ENCODE measurements at places on chromosomes 6 and 20.

DNA sequence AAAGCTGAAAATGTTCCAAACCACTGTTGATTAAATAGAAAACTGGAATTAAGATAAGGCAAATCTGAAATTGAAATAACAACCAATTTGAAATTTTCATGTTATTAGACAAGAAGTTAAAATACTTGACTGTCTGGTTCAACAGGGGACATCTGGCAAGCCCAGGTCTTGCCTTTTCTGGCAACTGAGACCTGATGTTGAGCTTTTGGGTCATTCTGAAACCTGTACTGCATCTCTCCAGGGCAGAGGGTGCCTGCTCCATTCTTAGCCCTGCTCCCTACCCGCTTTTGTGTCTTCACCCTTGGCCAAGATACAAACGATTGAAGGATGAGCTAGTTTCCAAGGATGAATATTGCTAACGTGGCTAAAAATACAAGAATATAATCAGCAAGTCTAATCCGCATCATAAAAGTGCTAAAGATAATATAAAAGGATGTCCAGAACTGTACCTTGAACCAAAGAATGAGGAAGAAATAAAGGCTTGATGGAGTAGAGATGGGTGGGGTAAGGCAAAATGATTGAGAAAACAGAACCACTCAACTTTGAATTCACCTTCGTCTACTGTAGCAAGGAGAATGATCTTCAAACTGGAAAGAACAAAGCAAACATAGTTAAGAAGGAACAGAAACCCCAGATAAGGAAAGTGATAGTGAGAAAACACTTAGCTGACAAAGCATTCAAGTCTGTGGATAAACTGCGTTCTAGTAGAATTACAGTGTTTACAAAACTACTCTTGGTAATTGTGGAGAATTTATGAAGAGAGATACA is 109.8 kb upstream of the MAN1A1 start:
- DNase-seq: no peak

- no peak for DNase-seq
Measured at GRCh38 chr20:42530191-42530590, 659.5 kb downstream of the PTPRT start.

DNA sequence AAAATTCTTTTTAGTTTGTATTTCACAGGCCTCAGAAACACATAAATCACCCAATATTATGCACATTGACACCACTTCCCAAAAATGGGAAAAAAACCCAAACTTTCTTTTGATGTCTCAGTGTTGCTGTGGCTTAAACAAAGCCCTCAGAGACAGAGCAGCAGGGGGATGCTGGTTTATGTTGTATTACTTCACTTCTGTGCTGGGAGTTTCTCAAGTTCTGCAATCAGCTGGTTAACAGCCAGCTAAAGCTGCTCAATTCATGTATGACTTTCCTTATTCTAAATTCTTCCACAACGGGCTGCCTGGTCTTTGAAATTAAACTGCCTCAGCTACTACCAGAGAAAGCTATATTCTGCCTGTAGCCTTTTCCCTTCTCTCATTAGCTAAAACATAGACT is 5.6 kb downstream of the FILIP1 start:
- DNase-seq: no peak

DNA sequence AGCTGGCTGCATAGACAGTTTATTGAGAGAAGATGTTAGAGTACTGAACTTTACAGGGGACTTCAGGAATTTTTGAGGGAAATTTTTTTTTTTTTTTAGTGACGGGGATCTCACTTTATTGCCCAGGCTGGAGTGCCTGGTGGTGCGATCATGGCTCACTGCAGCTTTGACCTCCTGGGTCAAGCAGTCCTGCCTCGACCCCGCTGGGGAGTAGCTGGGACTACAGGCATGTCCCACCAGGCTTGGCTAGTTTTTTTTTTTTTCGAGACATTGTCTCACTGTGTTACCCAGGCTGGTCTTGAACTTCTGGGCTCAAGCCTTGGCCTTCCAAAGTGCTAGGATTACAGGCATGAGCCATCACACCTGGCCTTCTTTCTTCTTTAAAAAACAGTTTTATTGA is 10.8 kb upstream of the EFCAB8 start:
- DNase-seq: no peak

DNA sequence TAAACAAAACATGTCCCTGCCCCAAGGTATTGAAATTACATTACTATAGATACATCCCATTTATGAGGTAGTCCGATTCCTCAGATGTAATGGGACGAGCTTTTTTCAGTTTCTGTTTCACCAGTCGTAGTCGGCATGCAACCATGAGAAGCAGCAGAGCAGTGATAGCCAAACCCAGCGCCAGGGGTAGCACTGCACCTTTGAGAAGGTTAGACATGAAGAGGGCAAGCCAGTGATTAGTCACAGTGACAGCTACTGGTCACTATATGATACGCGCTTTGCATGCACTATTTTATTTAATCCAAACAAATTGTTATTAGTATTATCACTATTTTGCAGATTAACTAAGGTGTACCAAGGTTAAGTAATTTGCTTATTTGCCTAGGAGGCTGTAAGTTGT is 43.7 kb downstream of the LRP11 start:
- DNase-seq: no peak

- DNase-seq: no peak
Measured at GRCh38 chr6:40754461-40755045, 167.4 kb upstream of the LRFN2 start.

DNA sequence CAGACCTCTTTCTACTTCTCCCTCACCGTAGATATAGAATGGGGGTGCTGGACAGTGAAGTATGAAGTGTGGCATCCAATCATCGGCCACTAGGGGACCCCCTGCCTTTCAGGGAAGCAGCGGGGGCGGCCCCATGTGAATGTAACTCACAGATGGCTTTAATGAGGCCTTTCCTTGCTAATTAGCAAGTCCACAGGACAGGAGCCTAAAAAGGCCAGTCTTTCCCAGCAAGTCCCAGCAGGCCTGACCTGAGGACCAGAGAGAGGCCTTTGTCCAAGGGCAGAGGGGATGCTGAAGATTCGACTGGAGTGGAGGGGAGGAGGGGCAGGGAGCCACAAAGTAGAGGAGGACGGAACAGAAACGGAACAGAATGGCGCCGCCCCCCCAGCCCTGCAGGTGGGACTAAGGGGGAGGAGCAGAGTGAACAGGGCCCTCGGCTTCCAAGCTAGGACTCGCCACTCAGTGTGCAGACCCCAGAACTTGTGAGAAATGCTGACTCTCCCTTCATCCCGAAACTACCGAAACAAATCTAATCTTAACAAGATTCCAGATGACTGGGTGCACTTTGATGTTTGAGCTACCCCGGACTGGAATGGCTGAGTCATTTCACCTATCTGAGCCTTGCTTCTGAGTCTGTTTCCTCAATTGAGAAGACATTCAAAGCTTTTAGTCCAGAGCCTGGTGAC is 5.8 kb downstream of the C6orf132 start:
- DNase-seq: peak; percentile 88

DNA sequence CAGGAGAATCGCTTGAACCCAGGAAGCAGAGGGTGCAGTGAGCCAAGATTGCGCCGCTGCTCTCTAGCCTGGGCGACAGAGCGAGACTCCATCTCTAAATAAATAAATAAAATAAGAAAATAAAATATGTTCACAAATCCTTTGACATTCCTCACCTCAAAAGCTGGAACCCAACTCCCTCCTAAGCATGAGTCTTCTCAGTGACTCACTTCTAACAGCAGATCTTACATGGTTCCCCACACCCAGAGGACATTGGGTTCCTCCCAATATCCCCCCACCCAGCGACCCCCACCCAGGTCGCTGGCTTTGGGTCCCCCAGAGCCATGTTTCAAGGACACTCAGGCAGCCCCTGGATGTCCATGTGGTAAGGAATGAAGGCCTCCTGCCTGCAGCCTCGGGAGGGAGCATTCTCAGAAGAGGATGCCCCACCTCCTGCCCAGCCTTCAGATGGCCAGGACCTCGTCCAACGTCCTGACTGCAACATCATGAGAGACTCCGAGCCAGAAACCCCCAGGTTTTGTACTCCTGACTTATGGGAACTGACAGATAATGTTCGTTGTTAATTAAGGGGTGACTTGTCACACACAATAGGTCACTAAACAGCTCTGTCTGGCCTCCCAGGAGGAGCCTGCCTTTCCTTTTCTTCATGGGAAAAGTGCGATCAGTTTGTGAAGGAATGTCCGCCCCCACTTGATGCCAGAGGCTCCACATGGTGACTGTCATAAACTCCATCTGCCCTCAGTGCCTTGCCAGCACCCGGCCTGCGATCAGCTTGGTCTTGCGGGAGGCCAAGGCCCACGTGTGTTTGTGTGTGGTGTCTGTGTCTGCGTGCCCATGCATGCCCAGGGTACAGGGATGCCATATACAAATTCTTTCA is 10.1 kb upstream of the GMEB2 start:
- no peak for DNase-seq

DNA sequence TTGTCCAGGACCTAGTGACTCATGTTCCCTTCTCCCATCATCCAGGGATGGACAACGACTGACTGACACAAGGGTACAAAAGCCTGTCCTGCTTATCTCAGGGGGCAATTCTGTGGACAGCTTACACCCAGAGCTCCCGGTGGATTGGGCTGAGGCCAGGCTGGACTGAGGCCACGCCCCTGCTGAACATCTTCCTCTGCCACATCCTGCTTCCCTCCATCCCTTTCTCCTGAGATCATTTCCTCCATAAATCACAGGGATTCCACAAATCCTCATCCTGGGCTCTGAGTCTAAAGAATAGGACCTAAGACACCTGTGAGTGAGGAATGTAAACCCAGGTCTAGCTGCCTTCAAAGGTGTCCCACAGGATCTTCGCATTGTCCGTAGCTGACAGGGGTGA is 30.4 kb upstream of the RNF24 start:
- peak; percentile 88 for DNase-seq

GRCh38 chr20:6828794-6829423 is 61.4 kb downstream of the BMP2 start:
- DNase-seq: peak; percentile 79

DNA sequence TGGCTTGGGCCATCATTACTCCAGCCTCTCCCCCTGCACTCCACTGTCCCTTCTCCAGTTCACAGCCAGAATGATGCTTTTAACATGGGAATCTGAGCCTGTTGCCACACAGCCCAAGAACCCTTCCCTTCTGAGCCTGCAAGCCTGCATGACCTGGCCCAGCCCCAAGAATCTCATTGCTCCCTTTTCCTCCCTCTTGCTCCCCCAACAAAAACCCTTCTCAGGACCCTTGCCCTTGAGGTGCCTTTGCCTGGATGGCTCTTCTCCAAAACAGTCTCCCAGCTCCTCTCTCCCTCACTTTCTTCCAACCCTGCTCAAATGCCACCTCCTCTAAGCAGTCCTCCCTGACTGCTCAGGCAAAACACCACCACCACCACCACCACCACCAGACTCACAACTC is 157.2 kb downstream of the ANKRD60 start:
- no peak for DNase-seq

GRCh38 chr6:159017757-159018559 is 18.0 kb upstream of the RSPH3 start:
- no peak for DNase-seq

GRCh38 chr6:161080263-161080970 is 88.8 kb downstream of the MAP3K4 start:
- no peak for DNase-seq

DNA sequence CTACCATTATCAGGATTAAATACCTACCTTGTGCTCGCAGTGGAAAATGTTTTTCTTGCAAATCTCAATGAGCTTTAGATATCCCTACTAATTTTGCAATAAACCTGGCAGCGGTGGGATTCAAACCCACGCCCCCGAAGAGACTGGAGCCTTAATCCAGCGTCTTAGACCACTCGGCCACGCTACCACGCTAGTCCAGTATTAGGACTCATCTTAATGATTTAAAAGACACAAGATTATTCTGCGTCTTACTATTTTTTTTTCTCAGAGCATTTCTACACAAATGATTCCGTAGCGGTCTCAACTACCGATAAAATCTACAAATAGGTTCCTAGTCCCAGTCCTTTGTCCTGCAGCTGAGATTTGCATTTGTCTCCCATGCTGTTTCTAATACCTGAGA is 35.2 kb upstream of the ZSCAN23 start:
- no peak for DNase-seq

DNA sequence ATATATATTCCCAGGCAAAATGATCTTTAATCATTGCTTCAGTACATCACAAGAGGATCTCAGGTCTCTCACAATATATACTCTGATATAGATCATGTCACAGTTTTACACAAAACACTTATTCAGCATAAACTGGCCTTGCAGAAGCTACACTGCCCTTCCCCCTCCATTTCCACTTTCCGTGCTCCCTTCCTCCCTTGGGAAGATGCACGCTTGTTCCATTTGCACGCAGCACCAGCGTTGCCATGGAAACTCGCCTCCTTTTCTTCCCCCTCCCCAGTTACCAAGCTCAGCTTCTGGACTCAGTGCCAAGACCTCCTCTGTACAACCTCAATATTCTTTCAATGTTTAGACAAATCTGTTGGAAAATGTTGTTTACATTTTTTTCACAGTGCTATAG is 154.6 kb downstream of the RFPL4B start:
- DNase-seq: no peak

- no peak for DNase-seq
Measured at GRCh38 chr6:168726312-168726856, 285.4 kb downstream of the SMOC2 start.

- DNase-seq: no peak
Measured at GRCh38 chr6:105981002-105981887, 104.9 kb upstream of the PRDM1 start.

DNA sequence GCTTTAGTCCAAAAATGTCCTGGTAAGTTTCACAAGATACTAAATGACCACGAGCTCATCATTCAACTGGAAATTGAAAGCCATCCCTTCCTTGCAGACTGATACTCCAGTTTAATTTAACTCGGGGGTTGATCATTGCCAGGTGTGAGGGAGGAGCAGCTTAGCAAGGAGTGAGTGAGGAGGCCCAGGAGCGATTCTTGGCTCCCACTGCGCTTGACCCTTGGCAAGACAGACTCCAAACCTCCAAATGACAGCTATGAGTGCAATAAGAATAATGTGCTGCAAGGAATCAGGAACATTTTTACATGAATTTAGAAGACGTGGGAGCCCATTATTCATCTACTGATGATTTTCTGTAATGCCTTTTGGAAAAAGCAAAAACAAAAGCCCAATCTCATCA is 64.9 kb downstream of the LAMA4 start:
- peak; percentile 49 for DNase-seq

- peak; percentile 7 for DNase-seq
Measured at GRCh38 chr6:55901765-55902270, 26.4 kb upstream of the BMP5 start.

DNA sequence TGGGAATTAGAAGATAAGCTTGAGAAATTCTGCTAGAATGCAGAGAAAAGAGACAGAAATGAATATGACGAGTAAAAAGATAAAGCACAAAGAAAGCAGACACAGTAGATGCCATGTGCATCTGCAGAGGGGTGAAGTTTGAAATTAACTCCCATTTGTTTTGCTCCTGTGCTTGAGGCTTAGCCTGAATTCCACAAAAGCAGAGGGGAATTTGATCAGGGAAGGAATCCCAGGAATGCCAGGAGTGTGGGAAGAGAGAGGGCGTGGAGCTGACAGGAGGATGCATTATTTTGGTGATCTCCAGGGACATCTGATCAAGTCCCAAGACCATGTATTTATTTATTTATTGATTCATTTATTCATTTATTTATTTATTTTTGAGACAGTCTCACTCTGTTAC is 55.6 kb downstream of the SLC22A1 start:
- peak; percentile 55 for DNase-seq

All from kidney tubule cell (primary cell).